Stimulated activated memory B cell treated with anti-CD40 and anti-IgM and Interleukin-4, amounts not matched to agents 10 μg/mL and 1 μg/mL and 100 μg/mL, for 72 hours (primary cell): ENCODE measurements at places on chromosomes 4 and X.

GRCh38 chrX:109140463-109140862 is 341.4 kb downstream of the GUCY2F start:
- no peak for ATAC-seq

DNA sequence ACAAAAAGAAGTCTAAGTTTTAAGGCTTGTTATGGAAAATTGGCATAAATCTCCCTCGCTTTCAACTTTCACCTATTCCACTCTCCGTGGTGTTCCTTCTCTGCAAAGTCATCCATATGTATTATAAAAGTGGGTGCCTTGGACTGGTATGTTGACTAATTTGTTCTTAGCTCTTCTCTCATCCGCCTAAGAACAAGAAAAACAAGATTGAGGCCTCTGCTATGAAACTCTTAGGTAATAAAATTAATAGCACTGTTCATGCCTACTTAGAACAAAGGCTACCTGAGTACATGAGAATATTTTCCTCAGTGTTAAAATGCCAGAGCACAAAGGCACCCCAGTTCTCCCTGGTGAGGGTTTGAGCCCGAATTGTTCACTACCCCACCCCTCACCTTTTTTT is 1.3 kb downstream of the CNGA1 start:
- ATAC-seq = no peak

GRCh38 chrX:129845616-129846190 is 2.0 kb upstream of the ZDHHC9 start:
- no peak for ATAC-seq

- ATAC-seq = no peak
Observed at GRCh38 chr4:141339966-141340365, 119.3 kb downstream of the ZNF330 start.

GRCh38 chr4:105022811-105023667 is 123.6 kb upstream of the TET2 start:
- no peak for ATAC-seq
